ENCODE measurements at places on chromosomes 3 and 15. TPM values are rescaled to one million over a fixed set of nuclear protein-coding genes. Genes with fewer than 3 reads are reported as not detected.

Gene CPLX3
- total RNA-seq, result not detected

Gene POTEB3
- not detected for total RNA-seq

Gene MRAS
- total RNA-seq, result 31.3 TPM

Gene DBR1
- total RNA-seq, result 18.3 TPM

Gene APOD
- total RNA-seq, result 9.4 TPM

Gene AMT
- 25.1 TPM for total RNA-seq

Gene TP53BP1
- 89.0 TPM for total RNA-seq

Gene ZMYND10
- 3.9 TPM for total RNA-seq

Gene LRRC2
- total RNA-seq, result 4.1 TPM

Gene AADACL2
- not detected for total RNA-seq

Gene BUB1B
- total RNA-seq, result 16.1 TPM

Gene ADAMTSL3
- total RNA-seq, result 11.9 TPM

Gene CHRNA7
- total RNA-seq, result 5.0 TPM

Gene SERINC4
- 0.23 TPM for total RNA-seq

Gene LDHAL6B
- total RNA-seq, result not detected

Gene LTK
- 1.7 TPM for total RNA-seq

Gene LRRN1
- total RNA-seq, result 8.3 TPM

Gene HCLS1
- total RNA-seq, result 10.6 TPM

Gene BHLHE40
- total RNA-seq, result 117 TPM
